ENCODE measurements at places on chromosomes 2 and 18.

DNA sequence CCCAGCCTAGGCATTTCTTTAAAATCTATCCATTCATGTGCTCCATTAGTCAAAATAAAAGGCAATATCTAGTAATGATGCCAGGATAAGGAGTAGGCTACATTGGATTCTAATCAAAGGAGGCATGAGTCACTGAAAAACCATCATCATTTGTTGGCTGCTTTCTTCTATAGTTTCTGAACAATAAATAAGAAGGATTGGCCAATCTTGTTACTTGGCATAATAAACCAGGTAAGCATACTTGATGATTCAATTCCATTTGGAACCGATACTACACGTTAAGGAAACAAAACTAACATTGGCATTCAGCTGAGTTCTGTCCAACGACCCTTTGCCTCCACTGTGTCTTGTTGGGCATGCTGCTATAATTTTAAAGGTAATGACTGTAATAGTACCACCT, 27.2 kb downstream of the ATP8B1 start:
- no peak for DNase-seq

GRCh38 chr2:189726271-189726670, 36.3 kb downstream of the OSGEPL1 start:
- DNase-seq = no peak

DNA sequence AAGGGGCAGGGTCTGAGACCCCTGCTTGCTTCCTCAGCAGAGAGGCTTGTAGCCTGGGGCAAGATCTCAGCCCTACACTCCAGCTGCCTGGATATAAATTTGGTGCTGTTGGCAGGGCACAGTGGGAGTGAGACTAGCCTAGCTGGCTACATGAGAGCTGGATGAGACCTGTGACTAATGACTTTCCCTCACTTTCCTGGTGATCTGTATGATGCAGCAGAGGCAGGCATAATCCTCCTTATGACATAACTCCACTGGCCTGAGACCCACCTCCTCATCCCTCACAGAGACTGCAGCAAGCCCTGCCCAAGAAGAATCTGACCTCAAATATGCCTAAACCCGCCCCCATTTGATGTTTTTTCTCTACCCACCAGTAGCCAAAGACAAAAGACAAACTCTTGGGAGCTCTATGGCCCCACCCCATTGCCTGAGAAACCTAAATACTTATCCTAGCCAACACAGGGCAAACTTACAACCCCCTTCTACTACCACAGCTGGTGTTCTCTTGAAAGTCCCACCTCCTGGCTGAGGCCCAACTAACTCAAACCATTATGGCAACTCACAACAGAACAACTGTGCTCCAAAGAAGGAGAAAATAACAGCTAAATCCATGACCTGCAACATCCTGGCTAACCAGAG, 102.7 kb downstream of the NR4A2 start:
- no peak for DNase-seq

- DNase-seq = peak; percentile 88
Observed at GRCh38 chr2:28594332-28595108, 98.7 kb downstream of the PLB1 start.

GRCh38 chr2:204510709-204511420, 34.4 kb upstream of the PARD3B start:
- DNase-seq = no peak

- no peak for DNase-seq
Observed at GRCh38 chr2:176074919-176075425, 8.8 kb downstream of the EVX2 start.

DNA sequence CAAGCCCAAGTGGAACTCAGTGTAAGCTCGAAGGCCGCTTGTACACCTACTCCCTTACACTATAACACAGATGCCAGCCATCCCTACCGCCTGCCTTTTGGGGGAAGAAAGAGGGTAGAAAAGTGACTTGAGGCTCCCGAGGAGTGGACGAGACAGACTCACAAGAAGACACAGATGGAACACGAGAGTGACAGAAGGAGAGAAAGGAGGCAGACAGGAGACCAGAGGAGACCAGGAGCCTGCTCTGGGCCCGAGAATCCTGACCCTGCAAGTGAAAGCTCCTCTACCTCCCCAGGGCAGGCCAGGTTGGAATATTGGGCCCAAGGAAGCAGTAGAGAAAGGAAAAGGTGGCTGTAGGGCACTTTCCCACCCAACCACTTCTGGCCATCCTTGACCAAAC, 23.4 kb upstream of the TNS1 start:
- no peak for DNase-seq

GRCh38 chr2:219388907-219389156, 1.1 kb upstream of the DNPEP start:
- no peak for DNase-seq

GRCh38 chr2:44277541-44277940, 2.3 kb downstream of the SLC3A1 start:
- no peak for DNase-seq

GRCh38 chr2:174606336-174606735, 8.7 kb upstream of the WIPF1 start:
- DNase-seq = no peak

DNA sequence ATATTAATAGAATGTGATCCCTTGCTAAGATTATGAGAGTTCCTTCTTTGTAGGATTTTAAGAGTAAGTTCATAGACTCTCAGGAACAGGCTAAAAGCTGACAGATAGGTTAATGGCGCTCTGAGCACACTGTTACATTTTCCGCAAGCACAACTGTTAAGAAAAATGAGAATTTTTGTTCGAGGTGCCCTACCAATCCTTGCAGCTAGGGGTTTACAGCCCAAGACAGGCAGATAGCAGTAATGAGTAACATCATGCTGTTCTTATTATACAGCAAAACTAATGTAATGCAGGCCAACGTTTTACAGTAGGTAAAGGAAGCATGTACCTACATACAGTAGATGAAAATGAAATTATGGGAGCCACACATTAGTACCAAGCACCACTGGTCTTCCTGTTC, 11.2 kb upstream of the BOD1L2 start:
- no peak for DNase-seq

- no peak for DNase-seq
Observed at GRCh38 chr2:178761759-178762371, 45.4 kb downstream of the TTN start.

DNA sequence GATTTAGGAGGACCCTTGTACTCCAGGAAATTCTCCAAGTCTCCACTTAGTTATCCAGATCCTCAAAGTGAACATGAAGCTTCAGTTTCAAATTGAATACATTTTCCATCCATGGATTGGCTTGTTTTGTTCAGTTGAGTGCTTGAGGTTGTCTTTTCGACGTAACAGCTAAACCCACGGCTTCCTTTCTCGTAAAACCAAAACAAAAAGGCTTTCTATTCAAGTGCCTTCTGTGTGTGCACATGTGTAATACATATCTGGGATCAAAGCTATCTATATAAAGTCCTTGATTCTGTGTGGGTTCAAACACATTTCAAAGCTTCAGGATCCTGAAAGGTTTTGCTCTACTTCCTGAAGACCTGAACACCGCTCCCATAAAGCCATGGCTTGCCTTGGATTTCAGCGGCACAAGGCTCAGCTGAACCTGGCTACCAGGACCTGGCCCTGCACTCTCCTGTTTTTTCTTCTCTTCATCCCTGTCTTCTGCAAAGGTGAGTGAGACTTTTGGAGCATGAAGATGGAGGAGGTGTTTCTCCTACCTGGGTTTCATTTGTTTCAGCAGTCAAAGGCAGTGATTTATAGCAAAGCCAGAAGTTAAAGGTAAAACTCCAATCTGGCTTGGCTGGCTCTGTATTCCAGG, at the start of gene CTLA4:
TSS of gene CTLA4 (plus strand) at position 211 of the 640 bp plus-strand sequence. CDS start at position 383, 172 bp downstream.
- no peak for DNase-seq

DNA sequence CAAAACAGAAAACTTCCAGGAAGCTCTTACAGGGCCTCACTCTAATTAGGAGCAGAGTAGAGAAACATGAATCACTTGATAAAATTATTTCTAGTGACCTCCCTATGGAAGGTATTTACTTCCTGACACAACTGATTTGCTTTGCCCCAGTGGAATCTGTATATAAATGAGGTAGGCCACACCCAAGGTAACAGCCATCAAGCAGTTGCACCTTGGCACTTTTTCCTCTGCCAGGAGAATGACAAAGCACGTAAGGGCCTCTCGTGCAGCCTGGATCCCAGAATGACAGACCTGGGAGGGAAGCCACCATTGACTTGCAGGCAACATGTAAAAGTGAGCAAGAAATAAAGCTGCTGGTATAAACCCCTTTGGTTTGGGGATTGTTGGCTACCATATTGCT, 620.0 kb upstream of the SLC39A10 start:
- no peak for DNase-seq

- DNase-seq = no peak
Observed at GRCh38 chr2:197121255-197121654, 189.3 kb downstream of the ANKRD44 start.

DNA sequence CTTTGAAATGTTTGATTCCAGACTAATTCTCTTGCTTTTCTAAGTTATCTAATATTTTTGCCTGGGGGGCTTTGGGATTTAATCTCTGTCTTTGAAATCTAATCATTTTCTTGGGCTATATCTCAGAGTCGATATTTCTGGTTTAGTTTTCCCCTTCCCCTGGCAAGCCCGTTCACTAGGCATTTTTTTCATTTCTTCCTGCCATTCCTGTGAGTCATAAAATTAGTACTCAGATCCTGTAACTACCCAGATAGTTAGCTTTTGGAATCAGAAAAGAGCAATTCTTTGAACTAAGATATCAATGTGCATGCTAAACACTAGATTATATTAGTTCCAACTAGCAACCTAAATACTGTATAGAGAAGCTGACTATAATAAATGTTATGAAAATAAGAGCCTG, 29.4 kb upstream of the RNF149 start:
- no peak for DNase-seq

DNA sequence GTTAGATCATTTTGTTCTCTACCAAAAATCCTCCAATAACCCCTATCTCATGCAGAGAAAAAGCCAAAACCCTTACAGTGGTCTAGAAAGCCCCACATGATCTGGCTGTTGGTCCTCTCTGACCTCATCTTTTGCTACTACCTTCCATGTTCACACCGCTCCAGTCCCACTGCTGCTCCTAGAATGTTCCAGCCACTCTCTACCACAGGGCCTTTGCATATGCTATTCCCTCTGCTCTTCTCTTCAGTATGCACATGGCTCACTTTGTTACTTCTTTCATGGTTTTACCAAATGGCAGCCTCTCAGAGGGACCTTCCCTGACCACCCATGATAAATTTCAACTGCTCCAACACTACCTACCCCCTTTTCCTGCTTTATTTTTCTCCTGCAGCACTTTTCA, 193.5 kb upstream of the CCDC150 start:
- no peak for DNase-seq

DNA sequence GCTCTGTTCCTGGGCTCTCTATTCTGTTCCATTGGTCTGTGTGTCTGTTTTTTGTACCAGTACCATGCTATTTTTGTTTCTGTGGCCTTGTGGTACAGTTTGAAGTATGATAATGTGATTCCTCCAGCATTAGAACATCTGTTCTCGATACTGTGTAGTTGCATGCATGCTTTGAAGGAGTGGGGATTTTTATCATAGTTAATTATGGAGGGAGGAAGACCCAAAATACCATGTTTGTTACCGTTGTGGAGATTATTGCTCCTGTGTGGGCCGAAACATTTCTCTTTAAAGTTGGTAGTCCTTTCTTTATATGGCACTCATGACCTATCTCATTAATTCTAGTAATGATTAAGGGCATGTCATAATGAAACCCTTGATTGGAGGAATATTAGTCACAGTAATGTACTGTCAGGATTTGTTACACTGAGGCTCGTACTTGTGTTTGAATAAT, 87.6 kb downstream of the TTC27 start:
- no peak for DNase-seq

DNA sequence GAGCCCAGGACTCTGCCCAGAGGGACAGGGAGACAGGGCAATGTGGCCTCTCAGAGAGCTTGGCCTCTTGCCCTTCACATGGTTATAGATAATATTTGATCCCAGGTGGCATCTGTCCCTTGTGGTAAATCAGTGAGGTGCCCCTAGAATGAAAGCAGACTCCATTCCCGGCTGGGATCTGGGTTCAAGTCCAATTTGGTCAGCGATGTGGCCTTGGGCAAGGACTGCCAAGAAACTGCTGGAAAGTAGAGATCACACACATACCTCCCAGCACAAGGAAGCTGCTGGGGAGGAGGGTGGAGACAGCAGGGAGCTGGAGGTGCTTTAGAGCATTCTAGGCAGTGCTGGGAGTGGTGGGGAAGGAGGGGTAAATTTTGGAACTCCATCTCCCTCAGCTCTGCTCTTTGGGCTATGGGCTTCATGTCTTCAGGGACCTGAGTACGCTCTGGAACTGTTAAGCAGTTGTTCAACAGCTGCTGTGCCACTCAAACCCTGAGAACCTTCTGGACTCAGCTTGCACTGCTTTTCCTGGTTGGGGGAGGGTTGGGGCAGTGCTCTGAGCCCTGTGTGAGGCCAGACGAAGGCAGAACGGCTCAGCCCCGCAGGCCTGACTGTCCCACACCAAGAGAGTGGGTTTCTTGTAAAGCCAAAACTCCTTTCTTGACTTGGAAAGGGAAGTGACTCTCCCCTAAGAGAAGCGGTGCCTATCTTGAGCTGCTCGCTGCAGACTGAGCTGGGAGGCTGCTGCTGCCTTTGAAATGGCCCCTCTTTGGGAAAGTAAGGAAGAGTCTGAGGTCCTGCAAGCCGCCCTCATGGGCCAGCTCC, 23.0 kb downstream of the INPP5D start:
- no peak for DNase-seq

DNA sequence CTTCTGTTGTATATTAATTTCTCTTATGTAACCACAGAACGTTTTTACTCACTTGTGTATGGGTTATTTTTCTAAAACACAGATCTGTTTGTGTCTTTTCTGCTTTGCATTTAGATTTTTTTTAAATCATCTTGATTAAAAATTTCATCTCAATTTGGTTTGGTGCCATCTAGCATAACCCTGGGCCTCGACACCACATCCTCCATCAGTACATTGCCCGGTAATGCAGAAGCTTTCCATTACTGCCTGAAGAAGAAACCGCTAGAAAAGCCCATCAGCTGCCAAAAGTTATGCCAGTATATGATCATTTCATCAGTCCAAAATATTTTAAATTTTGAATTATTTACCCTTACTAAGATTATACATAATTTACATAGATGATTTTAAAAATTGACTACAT, 26.2 kb downstream of the MAPRE2 start:
- DNase-seq = no peak

DNA sequence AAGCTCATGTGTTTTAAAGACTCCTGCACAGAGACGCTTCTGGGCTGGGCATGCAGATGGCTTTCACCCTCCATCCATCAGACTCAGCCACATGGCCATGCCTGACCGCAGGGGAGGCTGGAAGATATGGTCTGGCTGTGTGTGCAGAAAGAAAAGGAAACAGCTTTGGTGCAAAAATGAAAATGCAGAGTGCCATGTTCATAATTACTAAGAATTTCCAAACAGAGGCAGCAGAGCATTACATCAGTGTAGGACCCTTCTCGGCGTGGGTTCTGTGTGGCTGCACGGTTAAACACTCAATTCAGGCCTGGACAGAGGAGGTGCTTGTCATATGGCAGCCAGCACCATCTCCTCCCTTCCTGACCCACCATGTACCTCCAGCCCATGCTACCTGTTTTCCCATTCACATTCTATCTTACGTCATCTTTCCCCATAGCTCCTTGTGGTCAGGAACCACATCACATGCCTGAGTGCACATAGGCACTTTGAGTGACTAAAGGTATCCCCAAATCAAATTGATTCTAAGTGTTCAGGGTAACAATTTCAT, 200.3 kb upstream of the ID2 start:
- DNase-seq = no peak

GRCh38 chr2:24342110-24342910, 18.0 kb downstream of the ITSN2 start:
- no peak for DNase-seq

Data from T-helper 9 cell (primary cell).